ENCODE measurements at places on chromosomes 7 and 10.

GRCh38 chr7:6338551-6339274 lies 66.3 kb upstream of the CYTH3 start:
- no peak for DNase-seq

GRCh38 chr10:17219024-17219423 lies 9.0 kb upstream of the VIM start:
- DNase-seq, result no peak

- DNase-seq, result no peak
These were observed 86.6 kb downstream of the SLC25A13 start for GRCh38 chr7:96235281-96235680.

DNA sequence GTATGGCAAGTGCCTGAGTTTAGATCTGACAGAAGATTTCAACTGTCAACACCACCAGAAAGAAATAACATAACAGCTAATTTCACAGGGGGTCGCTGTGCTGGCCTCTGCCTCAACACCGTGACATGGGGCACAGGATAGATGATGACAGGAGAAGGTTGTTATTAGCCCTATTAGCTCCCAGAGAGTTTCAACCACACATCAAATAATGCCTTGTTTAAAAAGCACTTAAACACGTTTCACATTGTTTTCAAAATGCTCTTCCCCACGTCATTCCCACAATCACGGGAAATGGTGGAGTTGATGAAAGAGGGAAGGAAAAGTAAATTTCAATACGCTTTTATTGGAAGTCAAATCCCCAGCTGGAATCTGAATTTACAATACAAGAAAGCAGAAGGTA lies 184.7 kb downstream of the MAGI2 start:
- no peak for DNase-seq

GRCh38 chr10:27696466-27696865 lies 49.2 kb downstream of the MKX start:
- DNase-seq, result no peak

GRCh38 chr10:117476281-117476680 lies 66.3 kb upstream of the EMX2 start:
- no peak for DNase-seq

GRCh38 chr10:80464557-80465450 lies 10.7 kb downstream of the TSPAN14 start:
- no peak for DNase-seq

DNA sequence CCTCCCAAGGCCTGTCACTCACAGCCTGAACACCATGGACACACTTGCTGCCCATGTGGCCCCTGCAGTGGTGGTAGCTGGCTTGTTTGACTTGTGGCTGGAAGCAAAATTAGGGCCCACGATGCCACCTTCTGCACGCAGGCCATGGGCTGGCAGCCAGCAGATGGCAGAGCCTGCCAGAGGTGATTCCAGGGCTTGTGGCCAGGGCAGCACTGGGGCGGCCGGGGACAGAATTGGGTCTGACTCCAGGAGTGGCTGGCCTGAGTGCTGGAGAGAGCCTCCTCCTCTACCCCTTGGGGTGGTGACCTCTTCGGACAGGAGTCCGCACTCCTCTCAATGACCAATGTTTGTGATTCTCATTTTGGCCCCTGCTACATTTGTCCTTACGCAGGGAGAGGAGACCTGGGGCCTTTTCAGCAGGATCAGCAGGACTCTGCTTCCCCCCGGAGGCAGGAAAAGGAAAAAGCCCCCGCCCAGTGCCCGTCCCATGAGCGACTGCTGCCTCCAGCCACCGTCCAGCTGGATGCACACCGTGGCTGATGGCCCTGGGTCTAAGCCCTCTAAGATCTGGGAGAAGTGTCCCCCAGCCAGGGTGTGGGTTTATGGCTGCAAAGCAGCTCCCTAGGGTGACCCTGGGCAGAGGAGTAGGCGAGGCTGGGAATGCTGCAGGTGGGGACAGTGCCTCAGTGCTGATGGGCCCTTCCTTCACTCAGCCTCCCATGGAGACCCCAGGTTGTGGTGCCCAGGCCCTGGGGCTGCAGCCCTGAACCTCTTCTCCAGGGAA lies 26.5 kb downstream of the DNAJB12 start:
- DNase-seq, result peak; percentile 66

- DNase-seq, result no peak
These were observed 74.9 kb upstream of the HECW1 start for GRCh38 chr7:43037531-43037930.

DNA sequence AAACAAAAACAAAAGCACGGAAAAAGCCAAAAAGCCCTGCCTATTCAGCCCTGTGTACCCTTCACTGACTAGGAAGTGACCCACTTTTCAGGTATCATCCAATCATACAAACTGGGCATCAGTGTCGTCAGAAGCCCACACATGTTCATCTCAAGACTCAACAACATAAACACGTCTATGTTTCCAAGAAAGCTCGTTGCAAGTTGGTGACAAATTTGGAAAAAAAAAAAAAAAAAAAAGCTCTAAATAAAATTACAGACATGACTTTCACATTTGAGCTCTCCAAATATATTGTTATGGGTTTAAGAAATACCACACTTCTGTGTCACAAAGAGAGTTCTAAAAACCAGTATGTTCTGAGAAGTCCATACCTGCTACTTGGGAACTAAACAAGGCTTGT lies 204.7 kb upstream of the KLF14 start:
- DNase-seq, result no peak

DNA sequence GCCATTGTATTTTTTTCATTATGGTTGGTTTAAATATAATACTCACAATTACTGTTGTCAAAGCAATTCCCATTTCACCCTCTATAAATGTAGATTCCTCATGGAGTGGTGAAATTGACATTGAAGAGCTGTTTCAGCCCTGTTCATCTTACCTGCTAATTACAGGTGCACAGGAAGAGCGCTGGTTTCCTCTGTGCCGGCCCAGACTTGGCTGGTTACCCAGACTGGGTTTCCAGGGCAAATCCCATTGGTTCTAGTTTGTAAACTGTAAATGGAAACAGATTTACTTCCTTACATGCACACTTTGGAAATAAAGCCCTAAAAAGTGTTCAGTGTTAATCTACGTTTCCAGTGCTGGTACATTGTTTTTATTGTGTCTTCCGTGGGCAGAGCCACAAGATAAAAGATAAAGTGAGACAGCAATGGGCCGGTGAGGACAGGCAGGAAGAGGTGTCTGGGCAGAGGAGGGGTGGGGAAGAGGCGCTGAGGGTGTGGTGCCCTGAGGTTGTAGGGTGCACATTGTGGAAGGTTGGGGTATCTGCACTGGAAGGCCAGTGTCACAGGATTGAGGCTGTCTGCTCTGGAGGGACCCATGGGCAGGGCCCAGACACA lies 71.6 kb upstream of the ZPBP start:
- DNase-seq, result no peak
